ENCODE measurements at places on chromosomes 4 and X. TPM values are rescaled to one million over a fixed set of nuclear protein-coding genes. Genes with fewer than 3 reads are reported as not detected.

DNA sequence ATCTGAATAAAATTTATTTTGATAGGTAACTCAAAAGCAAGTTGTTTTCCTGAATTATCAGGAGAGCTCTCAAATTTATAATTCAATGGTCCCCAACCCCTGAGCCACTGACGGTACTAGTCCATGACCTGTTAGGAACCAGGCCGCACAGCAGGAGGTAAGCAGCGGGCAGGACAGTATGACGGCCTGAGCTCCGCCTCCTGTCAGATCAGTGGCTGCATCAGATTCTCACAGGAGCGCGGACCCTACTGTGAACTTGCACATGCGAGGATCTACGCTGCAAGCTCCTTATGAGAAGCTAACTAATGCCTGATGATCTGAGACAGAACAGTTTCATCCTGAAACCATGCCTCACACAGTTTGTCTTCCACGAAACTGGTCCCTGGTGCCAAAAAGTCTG lies 37.9 kb upstream of the SEC24B start:
- H3K4me3 ChIP-seq, result no peak overlapping the region
- no peak for DNase-seq
- peaks cover 10% of the 10 kb centered on the region for H3K27me3 ChIP-seq
- H3K27ac ChIP-seq, result no peak overlapping the region
- H3K36me3 ChIP-seq, result no peaks in the 10 kb centered on the region

DNA sequence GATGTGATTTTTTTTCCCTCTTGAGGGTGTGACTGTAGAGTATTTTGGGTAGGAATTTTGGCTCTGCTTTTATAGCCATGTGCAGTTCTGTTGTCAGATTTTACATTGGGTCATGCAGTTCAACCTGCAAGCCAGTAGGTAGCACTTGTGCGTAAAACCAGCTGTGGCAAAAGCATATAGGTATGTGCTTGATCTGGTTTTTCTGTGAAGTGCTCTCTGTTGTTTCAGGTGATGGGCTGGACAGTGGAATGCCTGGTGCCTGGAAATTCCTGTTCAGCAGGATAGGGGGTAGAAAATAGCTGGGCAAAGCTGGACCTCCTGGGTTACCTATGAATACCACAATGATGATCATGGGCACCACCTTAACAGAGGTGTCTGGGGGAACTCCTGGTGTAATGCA lies 584.2 kb upstream of the PCDH10 start:
- no peaks in the 10 kb centered on the region for H3K4me1 ChIP-seq
- DNase-seq, result peak; percentile 24
- no peak overlapping the region for H3K27ac ChIP-seq
- no peaks in the 10 kb centered on the region for H3K36me3 ChIP-seq
- no peaks in the 10 kb centered on the region for H3K27me3 ChIP-seq

- no peak overlapping the region for H3K27ac ChIP-seq
- H3K27me3 ChIP-seq, result no peaks in the 10 kb centered on the region
- H3K36me3 ChIP-seq, result no peaks in the 10 kb centered on the region
- no peak overlapping the region for H3K4me3 ChIP-seq
Measured at GRCh38 chr4:36551697-36552214, 270.3 kb downstream of the DTHD1 start.

- H3K27me3 ChIP-seq, result no peaks in the 10 kb centered on the region
- no peak for DNase-seq
- no peak overlapping the region for H3K4me3 ChIP-seq
Measured at GRCh38 chr4:7779432-7779768, 160.3 kb downstream of the AFAP1 start.

The AREG gene
- 203 TPM for total RNA-seq

The GNRHR gene
- not detected for total RNA-seq

DNA sequence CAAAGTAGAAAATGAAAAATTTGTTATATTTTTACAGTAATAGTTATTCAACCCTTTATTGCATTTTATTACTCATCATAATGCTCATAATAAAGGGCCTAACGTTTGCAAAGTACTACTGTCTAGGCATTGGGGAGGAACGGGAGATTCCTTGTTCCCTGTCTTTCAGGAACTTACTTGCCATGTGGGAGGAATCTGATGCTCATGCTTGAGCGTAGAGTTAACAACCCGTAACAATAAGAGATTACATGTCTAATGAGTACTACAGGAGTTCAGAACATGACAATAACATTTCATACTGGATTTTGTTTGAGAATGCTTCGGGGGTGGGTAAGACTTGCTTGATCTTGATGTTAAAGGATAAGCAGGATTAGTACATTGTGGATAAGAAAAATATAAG lies 2.9 kb downstream of the CCSER1 start:
- H3K27ac ChIP-seq, result no peak overlapping the region
- no peak overlapping the region for H3K4me3 ChIP-seq
- peaks cover 32% of the 10 kb centered on the region for H3K27me3 ChIP-seq
- H3K36me3 ChIP-seq, result no peaks in the 10 kb centered on the region

The HTR2C gene
- total RNA-seq, result 0.07 TPM

DNA sequence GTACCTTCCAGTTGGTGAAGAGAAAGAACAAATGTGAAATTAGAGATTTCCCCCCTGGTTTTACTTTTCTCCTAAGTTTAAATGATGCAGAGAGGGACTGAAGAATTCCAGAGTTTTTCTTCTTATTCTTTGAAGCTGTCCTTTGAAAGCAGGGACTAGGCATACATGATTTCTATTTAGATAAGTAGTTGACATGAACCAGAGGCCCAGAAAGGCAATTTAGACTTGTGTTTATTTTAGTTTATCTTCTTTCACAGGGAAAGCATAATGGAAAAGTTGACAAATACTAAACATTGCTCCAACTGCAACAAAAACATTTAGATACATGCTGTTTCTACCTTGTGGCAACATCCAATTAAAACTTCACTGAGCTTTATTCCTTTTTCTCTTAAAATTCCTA lies 32.0 kb downstream of the PTPN13 start:
- no peak overlapping the region for H3K4me3 ChIP-seq
- H3K27ac ChIP-seq, result no peak overlapping the region
- no peak for DNase-seq

The PPP4R3C gene
- total RNA-seq, result not detected

The FOXO4 gene
- 5.6 TPM for total RNA-seq

The CT45A10 gene
- not detected for total RNA-seq

The PIGA gene
- total RNA-seq, result 17.9 TPM

- DNase-seq, result no peak
- H3K27me3 ChIP-seq, result no peaks in the 10 kb centered on the region
- H3K4me3 ChIP-seq, result no peak overlapping the region
- peak overlapping the region; percentile 76 for H3K27ac ChIP-seq
- no peaks in the 10 kb centered on the region for H3K36me3 ChIP-seq
Measured at GRCh38 chr4:184346682-184347081, 127.7 kb downstream of the IRF2 start.

The SSX2B gene
- not detected for total RNA-seq

The FOXR2 gene
- total RNA-seq, result not detected

- H3K36me3 ChIP-seq, result peaks cover 12% of the 10 kb centered on the region
- H3K27ac ChIP-seq, result no peak overlapping the region
- no peaks in the 10 kb centered on the region for H3K4me1 ChIP-seq
- no peaks in the 10 kb centered on the region for H3K27me3 ChIP-seq
- H3K4me3 ChIP-seq, result no peak overlapping the region
Measured at GRCh38 chr4:3054169-3054759, 20.1 kb downstream of the HTT-AS start.

DNA sequence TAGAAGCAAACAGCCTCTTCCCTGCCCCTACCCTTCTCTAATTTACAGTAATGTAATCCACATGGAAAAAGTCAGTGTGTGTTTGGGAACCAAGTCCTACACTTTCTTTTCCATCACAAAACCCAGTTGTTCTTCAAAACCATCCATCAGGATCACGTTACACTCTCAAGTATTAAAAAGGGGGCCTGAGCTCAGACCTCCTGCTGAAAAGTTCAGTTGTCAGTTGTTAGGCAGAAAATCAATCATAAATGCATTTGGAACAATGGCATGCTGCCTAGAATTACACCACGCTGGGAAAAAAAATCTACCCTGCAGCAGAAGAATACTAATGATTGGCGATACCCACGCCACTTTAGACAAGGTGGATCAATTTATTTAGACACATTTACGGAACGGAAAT lies 236.5 kb downstream of the PARM1 start:
- H3K27me3 ChIP-seq, result no peaks in the 10 kb centered on the region
- no peak overlapping the region for H3K4me3 ChIP-seq
- no peaks in the 10 kb centered on the region for H3K36me3 ChIP-seq
- H3K4me1 ChIP-seq, result no peaks in the 10 kb centered on the region
- DNase-seq, result no peak

Measured in PC-3 (cell line).